A549 treated with CpdA at 1 μM for 4 hours (cell line): ENCODE measurements at places on chromosomes 5 and 9. TPM values are rescaled to one million over a fixed set of nuclear protein-coding genes. Genes with fewer than 3 reads are reported as not detected.

Gene VCAN
- 11.5 to 23.4 TPM (median 13.8 TPM) in 5 replicates for total RNA-seq

Gene KIF27
- 0.96 to 1.7 TPM (median 1.4 TPM) in 5 replicates for total RNA-seq

Gene CYSRT1
- total RNA-seq: 3.3 to 5.0 TPM (median 4.0 TPM) in 5 replicates

Gene FCN2
- total RNA-seq: not detected in 5 replicates

Gene EPB41L4B
- total RNA-seq: 7.8 to 9.8 TPM (median 9.4 TPM) in 5 replicates

Gene LTC4S
- 0.16 TPM in 1 of 5 replicates, not detected in the others for total RNA-seq
